ENCODE measurements at places on chromosomes 3 and 15.

GRCh38 chr15:46278486-46279090 lies 643.8 kb downstream of the SQOR start:
- no peak for DNase-seq

GRCh38 chr3:63918321-63918720 lies 6.1 kb upstream of the SCAANT1 start:
- DNase-seq, result no peak

GRCh38 chr3:104564045-104564643 lies 802.6 kb upstream of the ALCAM start:
- peak; percentile 26 for DNase-seq

GRCh38 chr15:48242015-48242414 lies 35.9 kb downstream of the SLC12A1 start:
- DNase-seq, result no peak

GRCh38 chr15:65404186-65404872 lies 18.4 kb downstream of the IGDCC4 start:
- DNase-seq, result no peak

DNA sequence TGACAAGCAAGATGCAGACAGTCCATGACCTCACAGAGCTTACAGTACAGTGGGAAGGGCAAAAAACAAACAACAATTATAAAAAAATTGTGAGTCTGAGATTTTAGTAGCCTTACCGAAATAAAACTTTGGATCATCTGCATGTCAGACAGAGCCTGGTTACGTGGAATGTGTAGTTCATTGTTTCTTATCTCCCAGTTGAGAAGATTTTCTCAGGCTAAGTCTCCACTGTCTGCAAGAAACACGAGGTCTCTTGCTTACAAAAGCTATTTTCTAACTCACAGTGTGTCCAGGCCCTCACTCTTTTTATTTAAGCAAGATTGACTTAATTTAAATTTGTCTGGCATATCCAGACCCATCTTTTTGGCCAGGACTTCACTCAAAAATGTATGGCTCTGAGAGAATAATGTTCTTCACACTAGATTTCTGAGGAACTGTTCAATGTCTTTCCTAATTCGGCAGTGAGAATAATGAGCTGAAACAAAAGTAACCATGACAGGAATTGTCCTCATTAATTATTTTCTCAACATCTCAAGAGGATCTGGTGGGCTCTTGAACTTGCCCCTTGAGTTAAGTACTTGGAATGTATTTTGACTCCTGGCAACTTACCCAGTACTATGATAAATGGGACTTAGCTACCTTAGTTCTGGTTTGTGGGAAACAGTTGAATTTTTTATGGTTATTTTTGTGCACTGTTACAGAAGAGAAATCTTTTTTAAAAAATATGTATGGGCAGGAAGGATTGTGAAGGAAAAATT lies 265.1 kb upstream of the COL8A1 start:
- no peak for DNase-seq

DNA sequence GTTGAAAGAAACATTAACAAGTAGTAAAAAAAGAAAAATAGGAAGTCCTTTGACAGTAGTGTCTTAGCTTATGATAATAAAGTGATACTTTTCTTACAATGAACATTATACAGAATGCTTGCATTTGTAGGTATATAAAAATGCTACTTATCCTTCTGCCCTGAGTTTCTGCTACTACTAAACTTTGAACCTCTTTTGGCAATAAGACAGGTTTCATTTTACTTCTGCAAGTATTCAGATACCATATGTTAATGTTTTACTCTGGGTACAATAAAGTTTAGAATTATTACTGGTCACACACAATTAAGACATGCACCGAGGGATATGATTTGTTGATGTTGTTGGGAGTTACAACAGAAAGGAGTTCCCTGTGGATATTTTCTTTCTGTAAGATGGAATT lies 57.9 kb downstream of the NEO1 start:
- DNase-seq, result no peak

DNA sequence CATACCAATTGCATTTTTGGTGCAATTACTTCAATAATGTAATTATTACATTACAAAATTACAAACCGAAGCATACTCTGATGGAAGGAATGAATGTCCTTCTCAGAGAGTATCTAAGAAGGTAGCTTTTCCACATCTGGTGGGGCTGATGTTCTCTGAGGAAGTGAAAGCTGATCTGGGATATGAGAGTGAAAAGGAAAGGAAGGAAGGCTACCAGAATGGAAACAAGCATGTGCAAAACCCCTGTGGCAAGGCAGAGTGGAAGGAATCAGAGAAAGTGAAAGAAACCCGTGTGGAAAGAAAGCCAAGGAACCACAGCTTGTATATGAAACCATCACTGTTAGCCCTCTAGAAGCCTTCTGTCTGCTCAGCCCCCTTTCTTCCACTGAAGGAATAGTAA lies 35.3 kb upstream of the GOLGA8A start:
- DNase-seq, result no peak

- DNase-seq, result peak; percentile 95
Observed at GRCh38 chr3:195876297-195877064, 31.9 kb downstream of the TNK2 start.

DNA sequence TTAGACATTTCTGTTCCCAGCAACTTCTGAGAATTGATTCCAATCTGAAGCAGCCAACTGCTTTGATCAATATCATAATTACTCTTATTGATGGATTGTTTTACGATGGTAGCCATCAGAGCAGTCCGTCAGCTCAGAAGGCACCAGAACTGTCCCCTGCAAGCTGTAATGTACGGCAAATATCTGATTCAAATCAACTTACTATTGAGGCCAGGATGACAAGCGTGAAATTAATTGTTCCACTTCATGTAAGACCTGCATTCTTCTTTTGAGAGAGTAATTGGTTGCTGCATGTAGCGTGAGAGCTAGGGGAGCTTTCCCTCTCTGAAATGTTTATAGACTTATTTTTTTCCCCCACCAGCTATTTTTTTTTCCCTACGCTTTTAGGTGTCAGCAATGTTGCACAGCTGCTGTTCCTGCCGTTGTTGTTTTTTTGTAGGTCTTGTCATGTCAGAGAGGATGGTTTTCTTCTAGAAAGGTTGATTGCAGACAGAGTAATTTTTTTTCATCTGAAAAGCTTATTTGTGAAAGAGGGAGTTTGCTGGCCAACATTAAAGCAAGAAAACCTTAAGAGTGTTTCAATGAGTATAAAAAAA lies 134.9 kb downstream of the CACNA2D3 start:
- DNase-seq, result no peak

DNA sequence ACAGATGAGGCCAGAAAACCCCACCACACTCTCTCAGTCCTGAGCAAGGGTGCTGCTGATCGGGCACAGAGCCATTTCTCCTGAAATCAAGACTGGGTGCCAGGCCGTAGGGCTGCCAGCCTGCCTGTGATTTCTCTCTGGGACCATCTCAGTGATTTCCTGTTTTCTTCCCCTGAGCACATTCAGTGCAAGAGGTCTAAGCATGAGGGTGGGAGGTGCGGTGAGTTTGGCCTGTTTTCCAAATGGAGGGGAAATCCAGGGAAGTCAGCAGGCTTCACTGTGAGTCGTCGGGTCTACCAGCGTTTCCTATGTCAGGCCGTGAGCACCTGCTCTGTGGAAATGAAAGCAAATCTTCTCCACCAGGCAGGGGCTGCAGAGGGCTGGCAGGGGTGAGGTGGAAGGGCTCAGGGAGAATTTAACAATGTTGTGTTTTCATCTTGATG lies 82.3 kb downstream of the ST6GAL1 start:
- no peak for DNase-seq

- no peak for DNase-seq
Observed at GRCh38 chr3:126948980-126949535, 33.9 kb upstream of the PLXNA1 start.

DNA sequence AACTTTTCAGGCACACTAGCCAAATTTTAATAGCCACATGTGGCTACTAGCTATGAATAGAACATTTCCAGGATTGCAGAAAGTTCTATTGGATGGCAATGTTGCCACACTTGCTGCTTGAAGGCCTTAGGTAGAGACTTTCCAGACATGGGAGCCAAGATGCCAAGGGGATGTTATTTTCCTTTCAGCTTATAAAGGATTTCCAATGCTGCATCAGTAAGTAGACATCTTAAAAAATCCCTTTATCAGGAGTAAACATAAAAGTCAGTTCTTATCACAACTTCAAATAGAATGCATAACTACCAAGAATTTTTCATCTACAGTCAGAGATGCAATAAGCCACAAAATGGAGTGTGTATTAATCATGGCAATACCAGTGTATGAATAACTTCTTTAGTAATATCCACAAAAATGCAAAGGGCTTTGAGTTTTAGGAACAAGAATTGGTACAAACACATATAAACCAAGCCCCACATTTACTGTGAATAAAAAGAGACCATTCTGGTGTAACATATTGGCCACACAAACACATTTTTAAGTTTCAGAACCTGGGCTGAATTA lies 457.1 kb upstream of the ADAMTS9 start:
- no peak for DNase-seq

DNA sequence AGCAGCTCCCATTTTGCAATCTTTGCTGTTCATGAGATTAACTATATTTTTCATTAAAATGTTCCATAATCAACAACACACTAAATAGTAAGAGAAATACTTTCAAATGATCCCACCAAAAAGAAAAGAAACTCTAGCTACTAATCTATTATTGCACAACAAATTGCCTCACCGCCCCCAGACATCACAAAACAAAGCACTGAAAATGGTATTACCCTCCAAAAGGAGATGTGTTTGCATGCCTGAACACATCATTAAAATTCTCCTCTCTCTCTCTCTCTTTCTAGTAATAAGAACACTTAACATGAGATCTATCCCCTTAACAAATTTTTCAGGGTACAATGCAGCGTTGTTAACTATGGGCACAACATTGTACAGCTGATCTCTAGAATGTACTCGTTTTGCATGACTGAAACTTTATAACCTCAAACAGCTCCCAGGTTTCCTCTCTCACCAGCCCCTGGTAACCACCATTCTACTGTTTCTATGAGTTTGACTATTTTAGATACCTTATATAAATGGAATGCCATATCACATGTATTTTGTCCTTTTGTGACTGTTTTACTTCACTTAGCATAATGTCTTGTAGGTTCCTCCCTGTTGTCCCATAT lies 33.1 kb downstream of the WNT5A start:
- no peak for DNase-seq

DNA sequence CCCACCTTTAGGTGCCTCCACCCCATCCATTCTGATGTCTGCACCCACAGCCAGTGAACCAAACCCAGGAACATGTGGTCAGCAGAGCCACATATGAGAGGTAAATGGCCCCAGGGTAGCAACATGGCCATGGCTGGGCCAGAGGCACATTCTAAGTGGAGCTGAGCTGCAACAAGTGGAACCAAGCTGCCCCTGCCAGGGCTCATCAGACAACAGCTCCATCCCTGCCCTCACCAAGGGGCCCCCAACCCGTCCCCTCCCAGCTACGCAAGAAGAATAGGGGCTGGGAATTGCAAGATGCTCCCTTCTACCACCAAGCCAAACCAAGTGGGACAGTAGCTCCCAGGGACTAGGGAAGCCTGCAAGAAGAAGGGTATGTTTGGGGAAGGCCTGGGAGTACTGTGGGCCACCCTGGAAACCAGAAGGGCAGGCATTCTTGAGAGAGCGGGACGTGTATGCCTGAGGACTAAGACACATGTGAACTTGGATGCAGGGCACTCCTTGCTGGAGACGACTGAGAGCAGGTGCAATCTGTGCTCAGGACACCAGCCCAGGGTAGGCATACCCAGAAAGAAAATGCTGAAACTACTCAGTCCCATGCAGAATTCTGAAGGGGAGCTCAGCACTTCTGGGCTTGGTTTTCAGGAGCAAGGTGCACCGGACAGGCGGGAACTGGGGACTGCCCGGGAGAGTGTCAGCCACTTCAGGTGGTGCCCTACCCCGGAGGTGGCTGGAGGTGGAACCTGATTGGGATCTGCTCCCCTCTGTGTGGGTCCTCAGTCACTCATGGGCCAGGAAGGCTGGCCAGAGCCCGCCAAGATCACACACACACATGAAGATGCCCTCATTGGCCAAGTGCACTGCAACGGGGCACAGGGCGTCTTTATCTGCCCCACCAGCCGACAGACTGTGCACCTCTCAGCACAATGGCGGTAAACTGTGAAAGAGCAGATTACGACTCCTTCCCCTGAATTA lies 9.5 kb downstream of the MYL3 start:
- no peak for DNase-seq

GRCh38 chr3:179324270-179324754 lies 1.5 kb downstream of the ZNF639 start:
- DNase-seq, result no peak

DNA sequence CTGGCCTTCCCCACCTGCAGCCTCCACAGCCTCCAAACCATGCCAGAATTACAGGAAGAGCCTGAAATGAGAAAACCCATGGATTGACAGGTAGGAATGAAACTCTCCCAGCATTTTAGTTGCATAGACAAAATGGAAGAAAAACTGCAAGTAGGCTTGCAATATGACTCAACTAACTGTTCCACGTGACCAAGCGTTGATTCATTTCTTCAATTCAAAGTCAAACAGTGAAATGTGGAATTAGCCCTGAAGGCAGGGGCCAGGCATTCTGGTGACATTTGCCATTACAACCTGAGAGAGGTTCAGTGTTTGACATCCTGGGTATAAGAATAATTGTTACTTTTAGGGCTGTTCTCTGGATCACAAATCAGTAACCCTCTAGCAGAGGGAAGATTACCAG lies 676.5 kb upstream of the CFAP20DC start:
- DNase-seq, result no peak

- peak; percentile 67 for DNase-seq
Observed at GRCh38 chr3:32018757-32019564, 37.4 kb downstream of the ZNF860 start.

DNA sequence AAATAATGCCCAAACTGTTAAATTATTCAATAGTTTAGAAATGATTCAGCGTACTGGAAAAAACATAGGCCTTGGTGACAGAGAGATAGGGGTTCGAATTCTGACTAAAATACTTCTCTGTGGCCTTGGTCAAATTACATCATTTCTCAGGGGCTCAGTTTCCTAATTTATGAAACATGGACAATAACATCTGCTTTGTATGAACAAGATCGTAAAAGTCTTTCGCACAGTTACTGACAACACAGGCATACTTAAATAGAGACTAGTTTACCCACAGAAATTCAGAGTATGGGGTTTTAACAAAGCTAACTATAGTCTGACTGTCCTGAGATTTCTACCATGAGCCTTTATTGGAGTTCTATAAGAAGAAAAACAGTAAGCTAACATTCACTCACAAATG lies 440.4 kb downstream of the FHIT start:
- DNase-seq, result no peak

DNA sequence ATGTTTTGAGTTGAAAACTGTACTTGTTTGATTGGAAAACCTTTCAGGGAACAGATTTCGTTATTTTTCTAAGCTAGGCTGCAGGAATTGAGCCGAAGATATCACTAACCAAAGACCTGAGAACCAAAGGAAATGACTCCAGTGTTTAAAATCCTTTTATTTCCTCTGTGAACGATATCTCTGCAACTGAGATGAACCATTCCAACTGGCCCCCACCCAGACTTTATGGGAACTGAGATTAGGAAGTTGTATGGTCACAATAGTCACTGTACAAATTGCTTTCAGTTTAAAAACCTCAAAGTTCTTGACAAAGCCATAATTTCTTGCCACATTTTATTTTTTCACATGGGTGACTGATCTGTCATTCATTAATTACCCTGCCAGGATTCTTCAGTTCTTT lies 232.4 kb downstream of the RBMS3 start:
- DNase-seq, result no peak

- DNase-seq, result no peak
Observed at GRCh38 chr3:115228266-115228665, 81.2 kb upstream of the ZBTB20 start.

GRCh38 chr15:35054380-35054779 lies 30.7 kb downstream of the NANOGP8 start:
- DNase-seq, result no peak

Measured in SW480 (cell line).